ENCODE measurements at places on chromosomes 6 and 20.

DNA sequence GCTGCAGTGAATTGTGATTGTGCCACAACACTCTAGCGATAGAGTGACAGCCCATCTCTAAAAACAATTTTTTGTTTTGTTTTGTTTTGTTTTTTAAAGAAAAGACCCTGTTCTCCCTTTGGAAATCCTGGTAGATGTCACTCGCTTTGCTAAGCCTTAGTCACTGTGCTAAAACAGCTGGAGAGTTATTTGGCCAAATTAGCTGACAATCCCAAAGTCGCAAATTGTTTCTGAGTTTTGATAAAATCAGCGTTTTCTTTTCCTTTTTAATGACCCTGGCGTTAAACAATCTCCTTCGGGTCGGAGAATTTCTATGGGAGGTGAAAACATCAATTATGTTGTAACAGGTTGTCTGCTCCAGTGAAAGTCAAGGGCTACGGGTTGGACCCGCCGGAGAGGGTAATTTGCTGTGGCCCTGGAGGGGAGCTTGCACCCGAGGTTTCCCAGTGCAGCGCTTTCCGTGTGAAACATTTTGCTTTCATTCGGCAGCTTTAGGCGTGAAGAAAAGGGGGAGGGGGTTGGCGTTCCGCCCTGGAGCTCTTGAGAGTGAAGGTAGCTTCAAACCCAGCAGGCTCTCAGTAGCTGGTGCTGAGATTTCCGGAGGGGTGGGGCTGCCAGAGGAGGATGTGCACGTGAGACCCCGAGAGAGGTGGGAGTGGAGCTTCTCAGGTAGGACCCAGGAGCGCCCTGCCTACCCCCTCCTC is 296.6 kb downstream of the PHACTR1 start:
- DNase-seq: no peak

DNA sequence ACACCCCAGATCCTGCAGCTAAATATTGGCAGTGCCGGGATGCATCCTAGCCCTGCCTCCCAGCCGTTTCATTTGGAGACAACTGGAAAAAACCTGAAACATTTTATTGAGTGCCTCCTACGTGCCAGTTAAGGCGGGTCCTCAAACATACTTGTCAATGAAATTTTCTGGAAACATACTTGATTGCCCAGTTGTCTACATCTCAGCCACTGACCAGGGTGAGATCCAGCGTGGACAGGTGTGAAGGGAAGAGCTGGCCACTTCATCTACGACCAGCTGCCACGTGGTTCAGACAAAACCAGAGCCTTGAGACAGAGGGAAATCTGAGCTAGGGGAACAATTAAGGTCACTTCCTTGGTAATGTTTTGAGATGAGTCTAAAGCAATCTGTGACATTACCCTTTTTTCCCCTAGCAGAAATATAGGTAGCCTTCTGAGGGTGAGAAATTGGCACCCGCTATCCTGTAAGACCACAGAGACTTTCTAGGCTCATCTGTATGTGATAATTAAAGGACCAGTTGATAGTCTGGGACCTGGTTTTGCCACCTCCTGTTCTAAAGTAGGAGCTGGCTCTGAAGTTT is 116.3 kb upstream of the MTHFD1L start:
- DNase-seq: no peak

GRCh38 chr20:51276296-51276695 is 253.4 kb upstream of the KCNG1 start:
- no peak for DNase-seq

GRCh38 chr20:50417023-50417329 is 93.2 kb upstream of the PTPN1 start:
- DNase-seq: no peak

GRCh38 chr20:4136078-4136966 is 121.0 kb upstream of the RNF24 start:
- no peak for DNase-seq

- DNase-seq: no peak
Measured at GRCh38 chr6:33592595-33593413, 12.7 kb upstream of the BAK1 start.

DNA sequence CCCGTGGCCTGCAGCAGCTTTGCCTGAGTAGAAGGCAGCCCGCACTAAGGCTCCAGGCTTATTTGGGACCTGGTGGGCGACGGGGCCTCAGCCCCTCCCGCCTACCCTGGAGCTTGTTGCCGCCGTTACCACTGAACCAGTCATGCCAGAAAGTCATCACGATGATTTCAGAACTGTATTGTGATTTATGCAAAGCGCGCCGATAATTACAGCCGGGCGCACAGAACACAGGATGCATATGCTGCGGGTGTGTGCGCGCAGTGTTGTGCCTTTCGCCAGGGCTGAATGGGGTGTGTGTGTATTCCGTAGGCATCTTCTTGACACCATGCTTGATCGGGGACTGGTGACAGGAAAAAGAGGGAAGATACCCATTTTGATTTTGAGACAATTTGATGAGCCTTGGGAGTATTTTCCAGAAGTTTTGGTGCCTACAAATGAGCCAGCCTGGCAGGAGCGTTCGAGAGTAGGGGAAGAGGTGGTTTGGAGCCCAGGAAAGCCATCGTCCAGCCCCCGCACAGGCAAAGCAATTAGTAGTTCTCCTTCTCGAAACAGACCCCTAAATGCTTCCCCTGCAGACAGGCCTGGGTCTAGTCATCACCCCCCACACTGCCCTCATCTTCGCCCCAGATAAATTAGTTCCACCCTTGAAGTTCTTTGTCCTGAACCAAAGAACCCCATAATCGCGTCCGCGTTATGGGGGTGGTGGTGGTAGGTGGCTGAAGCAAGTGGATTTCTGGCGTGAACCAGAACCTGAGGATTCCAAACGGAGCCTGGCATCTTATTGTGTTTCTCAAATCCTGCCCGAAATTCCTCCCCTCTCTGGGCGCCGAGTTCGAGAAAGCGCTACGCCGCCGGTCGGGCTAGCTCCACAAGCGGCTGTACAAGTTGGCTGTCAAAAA is 1.9 kb upstream of the NR2E1 start:
- no peak for DNase-seq

DNA sequence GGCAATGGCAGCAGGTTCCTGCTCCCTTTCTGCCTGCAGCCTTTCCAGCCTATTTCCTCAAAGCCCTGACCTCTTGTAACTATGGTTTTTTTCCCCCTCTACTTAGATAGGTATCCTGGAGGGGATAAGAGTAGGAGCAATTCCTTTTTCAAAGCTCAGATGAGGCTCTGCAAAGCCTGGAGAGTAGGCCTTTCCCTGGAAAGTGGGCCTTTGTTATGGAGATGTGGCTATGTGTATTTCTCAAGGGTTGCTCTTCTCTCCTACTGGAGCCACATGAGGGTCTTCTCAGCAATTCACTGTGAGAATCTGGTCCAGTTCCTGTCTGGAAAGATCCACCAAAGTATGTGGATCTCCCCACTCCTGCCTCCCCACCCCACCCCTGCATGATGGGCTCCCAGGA is 96.0 kb downstream of the DTD1 start:
- no peak for DNase-seq

GRCh38 chr6:132813173-132813856 is 1.1 kb upstream of the RPS12 start:
- no peak for DNase-seq

- DNase-seq: no peak
Measured at GRCh38 chr6:110053395-110054240, 75.5 kb downstream of the GPR6 start.
